Left lobe of liver (tissue), 2 donors: ENCODE measurements at places on chromosomes 6 and 20.

DNA sequence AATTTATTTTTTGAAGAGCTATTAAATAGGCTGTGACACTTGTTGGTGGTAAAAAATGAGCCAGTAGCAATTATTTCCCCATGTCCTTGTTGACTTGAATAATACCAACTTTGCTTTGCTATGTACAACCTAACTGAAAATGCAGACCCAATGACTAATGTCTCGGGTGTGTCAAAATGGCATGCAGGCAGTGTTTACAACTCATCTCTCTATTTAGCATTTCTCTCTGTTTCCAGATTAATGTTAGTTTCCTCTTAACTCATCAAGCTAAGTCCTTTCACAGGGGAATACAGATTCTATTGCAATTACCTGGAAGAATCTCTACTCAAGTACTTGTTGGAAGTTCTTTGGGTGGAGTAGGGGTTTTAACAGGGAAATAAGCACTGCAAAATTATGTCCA lies 504.4 kb downstream of the BCKDHB start:
- no peak for DNase-seq

DNA sequence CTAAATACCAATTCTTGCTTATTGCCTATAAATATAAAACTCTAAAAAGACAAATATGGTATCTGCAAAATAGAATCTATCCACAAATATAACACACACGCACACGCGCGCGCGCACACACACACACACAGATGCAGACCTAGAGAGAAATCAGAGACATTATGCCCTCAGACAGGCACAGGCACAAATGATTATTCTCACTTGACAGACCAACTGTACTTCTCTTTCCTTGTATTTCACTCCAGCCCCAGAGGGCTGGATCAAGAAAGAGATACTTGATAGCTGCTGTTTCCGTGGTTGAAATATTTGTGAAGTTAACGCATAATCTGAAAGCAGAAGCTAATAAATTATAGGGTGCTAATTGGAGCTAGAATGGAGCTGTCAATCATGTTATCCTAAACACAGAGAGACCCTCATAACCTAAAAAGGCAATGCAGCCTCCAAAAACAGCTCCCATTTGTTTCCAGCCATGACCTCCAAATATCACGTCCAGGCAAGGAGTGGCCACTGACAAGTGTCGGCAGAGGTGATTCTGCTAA lies 11.5 kb downstream of the VGLL2 start:
- DNase-seq, result no peak

- peak; percentile 27 for DNase-seq
Measured at GRCh38 chr20:37543828-37544227, 16.2 kb upstream of the BLCAP start.

GRCh38 chr20:52031563-52032303 lies 159.8 kb downstream of the ZFP64 start:
- no peak for DNase-seq

GRCh38 chr6:56595490-56596122 lies 47.1 kb downstream of the DST start:
- DNase-seq, result no peak

GRCh38 chr20:4195499-4195898 lies 180.1 kb upstream of the RNF24 start:
- DNase-seq, result no peak

- DNase-seq, result no peak
Measured at GRCh38 chr6:48834706-48835105, 628.3 kb downstream of the MMUT start.

DNA sequence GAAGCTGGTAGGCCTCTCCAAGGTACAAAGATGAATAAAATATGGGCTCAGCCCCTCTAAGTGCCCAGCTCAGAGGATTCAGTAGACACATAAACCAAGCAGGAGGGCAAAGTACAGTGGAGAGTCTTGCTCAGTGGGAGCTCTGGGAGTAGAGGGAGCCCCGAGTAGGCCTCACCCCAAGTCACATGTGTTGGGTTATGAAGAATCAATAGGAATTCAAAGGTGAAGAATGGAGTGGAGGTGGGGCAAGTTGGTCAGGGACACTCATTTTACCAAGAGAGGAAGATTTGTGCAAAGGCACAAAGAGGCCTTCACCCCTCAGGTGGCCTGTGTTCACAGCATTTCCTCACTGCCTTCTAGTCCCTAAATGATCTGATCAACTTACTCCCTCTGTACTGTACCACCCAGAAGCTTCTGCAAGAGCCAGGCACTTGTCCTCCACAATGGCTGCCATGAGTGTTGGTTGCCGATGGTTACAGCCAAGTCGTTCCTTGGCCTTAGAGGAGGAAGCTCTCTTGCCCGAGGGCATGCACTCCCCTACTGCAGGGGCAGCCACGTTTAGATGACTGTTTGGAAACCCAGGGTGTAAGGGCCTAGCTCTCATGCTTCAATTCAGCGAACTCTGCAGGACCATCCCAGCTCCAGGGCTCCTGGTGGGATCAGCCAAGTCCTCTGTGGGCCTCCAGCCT lies 6.7 kb upstream of the CDKN1A start:
- DNase-seq, result no peak

DNA sequence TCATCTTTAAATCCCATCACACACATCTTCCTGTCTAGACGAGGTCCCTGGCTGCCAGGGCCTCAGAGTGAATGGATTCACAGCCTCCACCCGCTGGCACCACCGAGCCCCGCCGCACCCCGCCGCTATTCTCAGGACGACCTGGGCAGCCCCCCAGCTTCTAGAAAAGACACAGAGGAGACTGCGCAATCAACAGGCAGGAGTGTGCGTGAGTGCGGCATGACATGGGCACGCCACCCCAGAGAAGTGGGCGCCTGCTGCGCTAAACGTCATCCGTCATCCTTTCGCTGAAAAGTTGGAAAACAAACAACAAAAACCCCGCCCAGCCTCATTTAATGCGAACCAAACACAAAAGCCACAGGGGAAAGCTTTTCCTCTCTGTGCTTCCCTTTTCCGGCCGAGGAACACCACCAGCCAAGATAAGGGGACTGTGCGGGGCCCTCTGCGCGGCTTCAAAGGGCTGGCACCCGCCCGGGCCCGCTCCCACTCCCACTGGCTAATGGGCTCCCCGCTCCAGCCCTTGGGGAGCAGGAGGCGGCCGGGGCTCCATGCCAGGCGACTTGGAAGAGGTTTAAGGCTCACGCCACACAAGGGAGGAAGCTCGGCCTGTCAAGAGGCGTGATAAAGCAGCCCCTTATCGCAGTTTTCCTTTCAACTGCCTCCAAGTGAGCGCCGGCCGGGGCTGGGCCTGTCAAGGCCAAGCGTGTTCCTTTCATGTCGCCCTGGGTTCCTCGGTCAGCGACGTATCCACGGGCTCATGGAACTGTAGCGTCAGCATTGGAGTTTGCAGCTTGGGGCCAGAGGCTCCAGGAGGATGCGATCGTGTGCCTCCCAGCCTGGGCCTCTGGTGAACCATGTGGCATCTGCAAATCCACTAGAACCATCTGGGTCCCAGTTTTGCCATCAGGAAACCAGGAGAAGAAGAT lies 50.1 kb downstream of the NFATC2 start:
- DNase-seq, result peak; percentile 50

GRCh38 chr6:146972546-146972945 lies 231.7 kb upstream of the STXBP5 start:
- no peak for DNase-seq

- DNase-seq, result no peak
Measured at GRCh38 chr6:33453393-33454008, 875 bp upstream of the ZBTB9 start.

DNA sequence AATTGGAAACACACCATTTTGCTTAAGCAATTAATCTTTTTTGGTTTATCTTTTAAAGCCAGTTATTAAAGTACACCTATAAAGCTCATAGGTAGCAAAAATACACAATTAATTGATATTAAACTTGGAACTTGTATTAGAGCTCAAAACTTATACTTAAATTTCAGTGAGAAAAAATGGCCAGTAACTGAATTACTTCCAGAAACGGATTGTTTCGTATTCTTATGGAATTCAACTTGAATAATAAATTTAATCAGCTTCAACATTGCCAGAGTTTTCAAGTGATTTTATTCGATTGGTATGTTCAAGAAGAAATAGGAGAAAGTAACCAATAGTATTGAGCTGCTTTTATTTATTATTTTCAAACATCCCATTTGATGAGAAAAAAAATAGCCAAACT lies 112.7 kb upstream of the PDE10A start:
- no peak for DNase-seq
